ENCODE measurements at places on chromosomes 7 and 10.

DNA sequence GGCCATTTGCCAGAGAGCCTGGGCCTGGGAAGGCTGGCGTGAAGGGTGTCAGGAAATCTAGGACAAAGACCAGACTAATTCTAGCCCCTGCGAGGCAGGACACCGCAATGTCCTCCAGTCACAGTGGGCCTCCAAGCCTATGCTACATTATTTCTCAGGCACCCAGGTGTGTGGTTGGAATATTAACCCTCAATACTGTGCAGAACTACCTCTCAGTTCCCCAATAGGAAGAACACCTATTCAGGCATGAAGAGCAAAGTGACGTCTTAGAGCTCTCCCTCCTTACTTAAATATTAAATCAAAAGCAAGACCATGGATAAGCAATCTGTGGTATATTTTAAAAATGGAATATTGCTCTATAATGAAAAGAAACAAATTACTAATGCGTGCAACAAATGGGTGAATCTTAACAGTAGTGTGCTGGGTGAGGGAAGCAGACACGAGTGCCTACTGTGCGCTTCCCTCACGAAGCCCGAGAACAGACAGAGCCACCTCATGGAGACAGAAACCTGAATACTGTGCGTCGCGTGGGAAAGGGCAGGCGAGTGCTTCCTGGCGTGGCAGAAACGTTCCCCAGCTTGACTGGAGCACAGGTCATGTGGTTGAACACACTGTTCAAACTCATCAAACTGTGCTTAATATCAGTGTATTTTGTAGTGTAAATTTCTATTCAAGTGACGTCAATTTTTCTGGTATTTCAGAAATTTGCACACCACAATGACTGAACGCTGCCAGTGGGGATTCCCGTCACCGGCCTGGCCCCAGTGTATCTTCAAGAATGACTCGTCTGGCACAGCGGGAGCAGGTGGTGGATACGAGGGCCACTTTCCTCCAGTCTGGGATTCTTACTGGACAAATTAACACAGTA is 15.5 kb upstream of the PTPRN2 start:
- DNase-seq, result no peak

DNA sequence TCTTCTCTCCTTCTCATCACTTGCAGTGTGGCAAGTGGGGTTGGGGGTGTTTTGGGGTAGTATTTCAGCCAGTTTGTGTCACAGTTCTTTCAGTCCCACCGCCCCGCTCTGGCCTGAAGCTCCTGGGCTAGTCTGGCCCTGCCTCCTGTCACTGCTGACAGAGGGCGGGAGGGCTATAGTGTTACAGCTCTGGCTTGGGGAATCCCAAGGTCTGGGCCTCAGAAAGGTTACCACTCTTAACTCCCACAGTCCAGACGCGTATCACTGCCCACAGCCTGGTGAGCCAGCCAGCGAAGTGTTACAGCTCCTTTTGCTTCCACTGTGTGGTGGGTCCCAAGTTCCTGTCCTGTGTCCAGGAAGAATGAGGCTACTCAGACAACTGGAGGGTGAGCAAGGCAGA is 56.0 kb downstream of the ZNF777 start:
- DNase-seq, result no peak

- no peak for DNase-seq
Measured at GRCh38 chr10:114715171-114715670, 57.1 kb upstream of the ABLIM1 start.

DNA sequence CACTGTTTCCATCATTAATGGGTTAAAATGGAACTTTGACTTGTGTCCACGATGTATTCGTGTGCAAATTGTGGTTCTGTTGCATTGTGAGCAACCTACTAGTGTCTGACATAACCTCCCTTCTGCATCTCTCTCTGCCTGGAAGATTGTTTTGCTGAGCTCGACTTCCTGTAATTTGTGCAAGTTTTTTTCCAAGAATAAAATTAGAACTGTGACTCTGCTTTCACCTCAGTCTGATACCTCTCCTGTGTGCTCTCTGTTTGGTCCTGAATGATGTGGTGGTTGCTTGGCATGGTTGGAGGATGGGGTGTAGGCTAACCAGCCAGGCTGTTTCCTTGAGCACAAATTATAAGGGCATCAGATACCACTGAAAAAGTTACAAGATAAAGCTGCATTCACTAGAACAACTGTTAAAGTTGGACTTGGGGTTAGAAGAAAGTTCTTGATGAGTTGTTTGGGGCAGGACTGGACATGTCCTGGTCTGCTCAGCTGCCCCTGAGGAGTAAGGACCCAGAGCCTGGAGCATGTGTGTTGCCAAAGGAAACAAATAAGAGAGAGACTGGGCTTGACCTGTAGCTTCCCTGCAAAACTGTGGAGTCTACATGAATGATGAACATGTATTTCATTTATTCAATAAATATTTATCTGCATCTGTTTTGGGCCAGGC is 1.9 kb upstream of the VOPP1 start:
- no peak for DNase-seq

- DNase-seq, result no peak
Measured at GRCh38 chr7:147859033-147859432, 731.5 kb upstream of the C7orf33 start.

- no peak for DNase-seq
Measured at GRCh38 chr7:53272081-53272480, 236.6 kb downstream of the POM121L12 start.

DNA sequence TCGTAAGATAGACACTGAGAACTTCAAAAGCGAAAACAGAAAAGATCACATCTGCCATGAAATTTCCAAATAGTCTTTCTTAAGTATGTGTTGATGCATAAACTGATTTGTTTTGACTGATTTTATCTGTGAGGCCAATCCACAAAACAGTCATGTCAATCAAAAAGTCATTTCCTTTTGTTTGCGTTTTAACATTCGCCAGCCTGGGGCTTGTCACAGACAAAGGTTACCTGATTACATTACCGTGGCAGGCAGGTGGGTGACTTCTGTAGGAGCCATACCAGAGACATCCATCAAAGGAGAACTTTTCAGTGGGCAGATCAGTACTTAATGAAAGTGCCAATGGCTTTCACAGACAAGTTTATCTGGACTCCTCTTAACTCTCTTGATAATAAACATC is 45.5 kb upstream of the BET1 start:
- DNase-seq, result peak; percentile 46

- DNase-seq, result no peak
Measured at GRCh38 chr10:112027731-112028280, 155.8 kb downstream of the GPAM start.

- DNase-seq, result no peak
Measured at GRCh38 chr10:111015181-111015580, 61.6 kb upstream of the ADRA2A start.

- DNase-seq, result no peak
Measured at GRCh38 chr7:83469491-83469890, 179.4 kb downstream of the SEMA3E start.

- DNase-seq, result no peak
Measured at GRCh38 chr7:50507898-50508470, 57.2 kb downstream of the DDC start.

GRCh38 chr10:83607959-83608745 is 531.2 kb upstream of the GHITM start:
- DNase-seq, result no peak

DNA sequence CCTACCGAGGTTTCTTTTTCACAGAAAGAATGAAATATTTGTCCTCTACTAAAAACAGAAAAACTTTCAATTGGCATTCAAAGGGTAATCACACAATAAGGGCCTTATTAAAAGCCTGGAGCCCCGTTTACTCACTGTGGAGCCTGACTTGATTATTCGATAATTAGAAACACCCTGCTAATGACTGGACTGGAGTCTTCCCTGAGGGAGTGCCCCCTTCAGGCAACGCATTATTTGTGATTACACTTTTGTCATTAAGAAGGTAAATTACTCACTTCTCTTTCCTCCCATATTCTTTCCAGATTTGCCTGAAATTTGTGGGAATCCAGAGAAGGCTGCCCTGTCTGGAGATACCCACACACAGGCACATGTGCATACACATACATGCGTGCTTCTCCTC is 444.2 kb upstream of the NPVF start:
- no peak for DNase-seq

DNA sequence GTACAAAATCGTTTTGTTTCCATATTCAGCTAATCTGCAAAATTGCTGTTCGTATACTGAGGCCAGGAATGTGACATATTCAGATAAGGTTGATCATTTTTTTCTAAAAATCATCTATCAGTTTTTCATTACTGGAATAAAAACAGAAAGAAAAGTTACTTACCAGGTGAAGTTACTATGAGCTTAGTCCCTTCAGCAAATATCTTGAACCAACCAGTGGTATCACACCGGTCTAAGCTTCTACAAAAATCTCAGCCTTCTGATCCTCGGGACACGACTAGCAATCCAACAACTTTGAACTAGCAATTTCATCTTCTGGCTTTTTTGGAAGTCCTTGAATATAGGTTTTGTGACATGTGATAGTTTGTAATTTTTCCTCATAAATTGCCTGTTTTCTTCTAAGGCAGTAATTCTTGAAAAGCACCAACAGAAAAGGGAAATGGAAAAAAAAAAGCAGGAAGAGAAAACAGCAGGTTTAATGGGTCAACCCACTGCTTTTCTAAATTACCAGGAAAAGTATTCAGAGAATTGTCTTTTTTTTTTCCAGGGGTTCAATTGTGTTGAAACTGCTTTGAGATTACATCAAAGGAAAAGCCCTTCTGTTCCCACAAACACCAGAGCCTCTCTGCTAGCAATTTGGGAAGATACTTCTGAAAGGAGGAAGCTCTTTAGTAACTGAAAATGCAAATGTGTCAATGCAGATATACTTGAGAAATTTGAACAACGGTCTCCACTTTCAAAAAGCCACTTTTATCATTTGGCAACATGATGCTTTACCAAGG is 2.9 kb upstream of the TARP start:
- DNase-seq, result no peak

DNA sequence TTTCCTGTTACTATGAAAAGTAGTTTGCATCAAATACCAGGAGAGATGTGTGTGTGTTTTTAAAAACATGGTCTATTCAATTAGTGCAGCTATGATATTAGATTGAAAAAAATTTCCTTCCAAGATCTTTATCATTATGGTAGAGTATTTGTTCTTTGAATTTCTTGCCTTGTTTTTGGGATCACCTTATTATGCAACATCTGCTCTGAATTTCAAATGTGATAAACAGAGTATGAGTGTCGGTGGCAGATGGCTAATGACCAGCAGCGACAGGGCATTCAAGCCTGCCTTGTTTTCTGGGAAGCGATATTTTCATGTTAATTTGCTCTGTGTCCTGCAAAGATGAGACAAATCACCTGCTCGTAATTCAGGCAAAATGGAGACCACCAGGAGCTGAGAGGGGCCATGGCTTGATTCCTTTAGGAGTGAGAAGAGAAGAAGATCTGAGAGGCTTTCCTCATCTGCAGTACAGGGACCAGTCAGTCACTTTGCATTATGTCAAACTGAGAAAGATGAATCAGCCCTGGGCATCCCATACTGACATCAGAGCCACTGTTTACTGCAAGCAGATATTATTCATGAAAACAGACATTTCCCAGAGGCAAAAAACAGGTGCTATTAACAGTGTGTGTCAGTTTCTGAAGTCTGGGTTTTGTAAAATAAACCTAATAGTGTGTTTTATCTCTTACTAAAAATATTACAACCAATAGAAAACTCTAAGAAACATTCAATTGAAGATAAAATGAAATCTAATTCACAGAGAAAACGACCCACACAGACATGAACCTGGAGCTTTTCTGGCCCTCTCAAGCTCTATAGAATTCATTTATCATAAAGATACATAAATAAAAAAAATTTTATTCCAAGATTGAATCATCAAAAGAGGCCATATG is 67.6 kb downstream of the CDK6 start:
- peak; percentile 46 for DNase-seq

DNA sequence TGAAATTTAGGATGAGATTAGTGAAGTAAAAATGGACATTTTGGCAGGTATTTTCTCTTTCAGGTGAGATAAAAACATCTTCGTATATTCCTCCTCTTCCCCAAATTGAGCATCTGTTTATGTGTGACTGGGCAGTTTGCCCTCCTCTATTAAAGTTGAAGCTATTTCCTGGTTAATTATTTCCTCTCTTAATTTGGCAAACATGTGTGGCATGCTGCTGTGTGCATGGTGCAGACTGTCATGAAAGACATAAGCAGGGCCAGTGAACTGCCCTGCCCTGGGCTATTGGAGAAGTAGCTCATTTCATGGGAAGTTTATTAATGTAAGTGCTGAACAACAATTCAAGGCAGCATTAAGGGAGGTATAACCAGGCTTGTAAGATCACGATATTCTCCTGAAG is 52.6 kb downstream of the EVX1 start:
- no peak for DNase-seq

DNA sequence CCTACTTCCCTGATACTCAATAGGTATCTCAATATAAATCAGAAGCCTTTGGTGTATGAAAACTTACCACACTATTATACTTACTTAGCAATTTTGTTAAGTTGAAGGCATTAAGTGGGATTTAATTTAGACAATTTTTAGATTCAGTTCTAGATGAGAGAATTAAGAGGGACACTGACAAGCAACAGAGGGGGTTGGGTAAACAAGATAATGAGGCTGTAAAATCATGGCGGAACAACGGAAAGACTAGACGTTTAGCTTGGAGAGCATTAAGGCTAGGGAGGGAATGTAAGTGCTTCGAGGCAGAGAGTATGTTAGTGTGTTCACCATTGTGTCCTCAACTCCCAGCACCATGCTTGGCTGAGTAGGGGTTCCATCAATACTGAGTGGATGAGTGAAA is 71.3 kb downstream of the DENND11 start:
- peak; percentile 19 for DNase-seq

DNA sequence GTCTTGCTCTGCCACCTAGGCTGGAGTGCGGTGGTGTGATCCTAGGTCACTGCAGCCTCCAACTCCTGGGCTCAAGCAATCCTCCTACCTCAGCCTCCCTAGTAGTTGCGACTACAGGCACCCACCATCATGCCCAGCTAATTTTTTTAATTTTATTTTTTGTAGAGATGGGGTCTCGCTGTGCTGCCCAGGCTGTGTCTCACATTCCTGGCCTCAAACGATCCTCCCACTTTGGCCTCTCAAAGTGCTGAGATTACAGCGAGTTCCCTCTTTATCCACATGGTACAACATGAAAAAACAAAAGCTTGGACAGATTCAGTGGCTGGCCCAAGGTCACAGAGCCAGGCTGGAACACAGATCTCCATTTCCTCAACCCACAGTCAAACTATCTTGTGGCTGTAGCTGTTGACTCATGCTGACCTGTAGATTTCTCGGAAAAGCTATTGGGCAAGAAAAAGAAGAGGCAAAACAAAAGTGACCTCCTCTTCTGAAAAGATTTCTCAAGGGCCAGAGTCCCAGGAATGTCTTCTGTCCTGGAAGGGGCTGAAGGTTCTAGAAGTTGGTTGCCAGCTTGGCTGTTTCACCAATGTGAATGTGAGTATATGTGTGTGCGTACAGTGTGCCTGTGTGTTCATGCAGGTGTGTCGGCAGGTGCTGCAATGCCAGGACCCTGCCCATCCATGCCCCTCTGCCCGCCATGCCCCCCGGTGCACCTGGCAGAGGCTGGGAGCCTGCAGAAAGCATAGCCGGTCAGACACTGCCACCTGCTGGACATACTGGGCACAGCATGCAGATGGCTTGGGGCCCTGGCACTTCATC is 28.4 kb downstream of the TMEM130 start:
- no peak for DNase-seq
